ENCODE measurements at places on chromosomes 7 and 10.

DNA sequence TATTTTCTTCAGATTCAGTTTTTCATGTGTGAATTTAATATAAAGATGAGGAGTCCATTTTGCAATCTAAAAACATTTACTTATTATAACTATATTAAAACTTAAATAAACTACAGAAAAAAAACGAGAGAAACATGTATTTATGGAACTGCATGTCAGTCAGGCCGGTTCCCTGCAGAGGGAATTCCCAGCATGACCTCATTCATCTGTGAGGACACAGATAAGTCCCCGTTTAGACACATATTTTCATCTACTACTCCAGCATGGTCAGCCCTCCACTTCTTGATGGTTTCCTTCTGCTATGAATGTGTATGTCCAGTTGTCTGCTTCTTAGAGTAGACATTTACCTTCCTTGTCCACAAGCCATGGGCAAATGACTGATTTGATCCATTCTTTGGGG lies 339.1 kb downstream of the SEMA3D start:
- no peak for DNase-seq

- no peak for DNase-seq
Observed at GRCh38 chr10:85613391-85613790, 753.2 kb downstream of the GRID1 start.

- DNase-seq: no peak
Observed at GRCh38 chr7:64686493-64687184, 20.7 kb downstream of the ZNF107 start.

GRCh38 chr10:61302124-61302523 lies 151.1 kb downstream of the TMEM26 start:
- no peak for DNase-seq

DNA sequence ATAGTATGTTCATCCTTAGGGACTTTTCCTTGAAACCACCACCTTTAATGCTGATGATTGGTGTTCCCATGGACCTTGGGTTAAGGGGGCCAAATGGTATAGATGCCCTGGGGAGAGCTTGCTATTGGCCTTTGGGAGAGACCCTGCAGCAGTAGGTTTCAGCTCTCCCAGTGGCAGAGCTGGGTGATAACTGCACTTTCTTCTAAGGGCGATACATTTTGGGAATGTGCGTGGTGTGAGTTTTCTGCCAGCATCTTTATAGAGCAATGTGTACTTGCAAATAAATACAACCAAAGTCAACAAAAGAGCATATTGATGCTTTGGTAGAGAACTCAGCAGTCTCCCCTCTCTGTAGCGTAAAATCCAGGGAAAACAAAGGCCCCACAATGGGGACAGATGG lies 404.1 kb downstream of the PAXIP1 start:
- DNase-seq: no peak

GRCh38 chr7:81231301-81231838 lies 312.5 kb upstream of the SEMA3C start:
- DNase-seq: no peak

GRCh38 chr7:27110186-27111031 lies 7.9 kb upstream of the HOXA2 start:
- DNase-seq: peak; percentile 91

GRCh38 chr7:91352091-91352490 lies 87.9 kb downstream of the FZD1 start:
- no peak for DNase-seq

GRCh38 chr7:144468990-144469732 lies 65.7 kb upstream of the NOBOX start:
- no peak for DNase-seq

- DNase-seq: no peak
Observed at GRCh38 chr7:64951250-64951848, 39.5 kb downstream of the ZNF117 start.

- DNase-seq: no peak
Observed at GRCh38 chr10:33321516-33321915, 13.0 kb downstream of the NRP1 start.

DNA sequence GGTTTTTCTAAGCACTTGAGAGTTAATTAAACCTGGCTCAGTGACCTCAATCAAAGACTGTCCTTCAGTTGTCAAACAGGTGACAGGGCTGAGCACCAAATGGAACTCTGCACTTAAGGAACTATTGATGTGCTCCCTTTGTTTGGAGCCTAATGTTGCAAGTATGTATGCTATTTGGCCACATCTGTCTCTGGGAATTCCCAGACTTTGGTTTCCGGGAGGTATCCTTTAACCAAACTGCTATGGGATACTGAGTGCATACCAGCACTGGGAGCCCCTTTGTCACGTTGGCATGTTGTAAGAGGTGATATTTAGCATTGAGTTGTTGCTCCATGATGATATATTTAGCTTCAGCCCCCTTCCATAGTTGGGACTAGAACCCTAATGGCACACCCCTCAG lies 25.2 kb downstream of the ASZ1 start:
- DNase-seq: no peak

GRCh38 chr7:15752377-15752776 lies 65.9 kb upstream of the MEOX2 start:
- DNase-seq: no peak

- no peak for DNase-seq
Observed at GRCh38 chr10:88467835-88468485, 115.2 kb downstream of the RNLS start.

GRCh38 chr7:25098096-25099046 lies 26.7 kb downstream of the CYCS start:
- peak; percentile 21 for DNase-seq

DNA sequence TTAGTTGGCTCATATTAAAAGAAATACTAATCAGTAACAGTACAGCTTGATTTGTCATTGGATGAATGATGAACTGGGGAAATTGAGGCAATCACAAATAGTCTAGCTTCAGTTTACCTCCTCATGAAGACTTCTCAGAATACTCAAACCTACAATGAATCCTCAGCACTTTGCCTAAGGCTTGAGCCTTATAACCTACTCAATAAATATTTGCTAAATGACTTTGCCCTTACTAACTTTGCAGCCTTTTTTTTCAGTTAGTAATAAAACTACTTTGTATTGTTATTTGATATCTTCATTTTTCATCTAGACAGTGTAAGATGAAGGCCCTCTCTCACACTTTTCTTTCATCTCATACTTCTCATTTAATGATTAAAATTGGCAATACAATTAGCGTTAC lies 1162.5 kb upstream of the C7orf33 start:
- no peak for DNase-seq

- peak; percentile 57 for DNase-seq
Observed at GRCh38 chr7:74579800-74580685, 77.5 kb upstream of the GTF2I start.

DNA sequence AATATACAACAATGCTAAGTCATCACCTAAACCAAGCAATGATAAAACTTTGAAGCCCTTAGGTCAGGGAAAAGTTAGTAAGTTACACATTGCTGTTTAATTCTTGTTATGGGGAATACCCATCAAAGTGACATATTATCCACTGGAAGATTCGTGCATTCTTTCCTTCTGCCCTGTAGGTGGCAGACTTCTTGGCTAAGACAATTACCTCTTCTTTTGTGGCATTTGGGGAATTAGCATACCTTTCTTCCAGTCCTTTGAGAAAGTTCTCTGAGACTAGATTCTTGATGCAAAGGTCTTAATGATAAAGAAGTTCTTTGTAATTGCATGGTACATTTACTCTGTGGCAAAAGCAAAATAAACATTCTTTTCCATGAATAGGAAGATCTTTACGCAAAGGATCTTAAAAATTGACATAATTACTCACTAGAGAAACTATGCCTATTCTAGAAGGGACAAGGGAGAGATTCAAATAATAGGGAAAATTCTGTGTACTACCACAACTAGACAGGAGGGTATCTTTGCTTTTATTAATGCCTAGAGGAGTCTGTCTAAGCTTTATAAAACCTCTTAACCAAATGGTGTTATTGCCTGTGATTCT lies 395.9 kb downstream of the GRM8 start:
- DNase-seq: no peak

GRCh38 chr10:8315619-8316021 lies 261.1 kb downstream of the GATA3 start:
- DNase-seq: no peak

- DNase-seq: no peak
Observed at GRCh38 chr7:46229409-46229808, 308.3 kb upstream of the IGFBP3 start.

- no peak for DNase-seq
Observed at GRCh38 chr7:84614821-84615501, 420.4 kb upstream of the SEMA3A start.

GRCh38 chr7:16187131-16187530 lies 234.2 kb downstream of the CRPPA start:
- no peak for DNase-seq

GRCh38 chr10:114021717-114022680 lies 21.7 kb upstream of the ADRB1 start:
- DNase-seq: no peak

DNA sequence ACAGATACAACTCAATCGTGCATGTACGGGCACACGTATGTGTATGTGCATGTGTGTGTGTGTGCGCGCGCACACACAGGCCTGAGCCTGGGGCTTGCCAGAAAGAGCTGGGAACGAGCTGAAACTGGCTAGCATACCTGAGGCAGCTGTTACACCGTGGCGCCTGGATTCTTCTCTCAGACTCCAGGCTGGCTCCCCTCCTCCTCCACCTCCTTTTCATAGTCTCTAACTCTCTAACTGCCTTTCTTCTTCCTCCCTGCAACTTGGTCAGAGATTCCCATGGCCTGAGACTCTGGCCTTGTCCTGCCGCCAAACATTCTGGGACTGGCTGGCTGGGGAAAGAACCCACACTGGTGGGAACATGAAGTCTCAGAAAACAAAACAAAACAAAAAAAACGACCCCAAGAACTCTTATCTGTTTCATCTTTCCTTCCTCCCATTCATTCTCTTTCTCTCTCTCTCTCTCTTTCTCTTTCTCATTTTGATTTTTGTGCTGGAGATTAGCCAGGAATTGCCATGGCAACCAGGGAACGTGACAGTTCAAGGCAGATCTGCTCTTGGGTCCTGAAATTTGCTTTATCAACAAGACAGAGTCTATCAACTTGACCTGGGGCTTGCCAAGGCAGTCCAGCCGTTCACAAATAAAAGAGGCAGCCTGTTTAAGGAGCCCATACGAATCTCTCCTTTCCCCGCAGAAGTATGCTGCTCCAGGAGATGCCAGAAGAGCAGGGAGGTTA lies 76.8 kb upstream of the SEM1 start:
- peak; percentile 3 for DNase-seq

- DNase-seq: no peak
Observed at GRCh38 chr7:50155755-50156154, 62.7 kb upstream of the ZPBP start.

GRCh38 chr10:14220026-14220425 lies 110.7 kb downstream of the FRMD4A start:
- DNase-seq: no peak

GRCh38 chr7:50369143-50370026 lies 64.9 kb downstream of the IKZF1 start:
- DNase-seq: no peak

DNA sequence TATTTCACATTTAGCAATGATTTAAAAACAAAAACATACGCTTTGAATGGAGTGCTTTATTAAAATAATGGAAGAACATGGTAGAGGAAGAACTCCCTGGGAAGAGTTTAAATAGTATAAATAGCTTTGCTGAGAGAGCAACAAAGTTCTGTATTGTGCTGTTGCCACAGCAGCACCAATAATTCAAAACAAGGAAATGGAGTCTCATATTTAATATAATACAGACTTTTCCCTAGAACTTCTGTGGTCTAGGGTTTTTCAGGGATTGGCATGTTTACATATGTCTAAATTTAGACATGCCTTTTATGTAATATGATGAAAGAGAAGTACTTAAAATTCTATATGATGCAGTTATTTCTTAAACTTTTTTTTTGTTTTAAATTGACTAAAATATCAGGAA lies 217.2 kb upstream of the HDAC9 start:
- no peak for DNase-seq

DNA sequence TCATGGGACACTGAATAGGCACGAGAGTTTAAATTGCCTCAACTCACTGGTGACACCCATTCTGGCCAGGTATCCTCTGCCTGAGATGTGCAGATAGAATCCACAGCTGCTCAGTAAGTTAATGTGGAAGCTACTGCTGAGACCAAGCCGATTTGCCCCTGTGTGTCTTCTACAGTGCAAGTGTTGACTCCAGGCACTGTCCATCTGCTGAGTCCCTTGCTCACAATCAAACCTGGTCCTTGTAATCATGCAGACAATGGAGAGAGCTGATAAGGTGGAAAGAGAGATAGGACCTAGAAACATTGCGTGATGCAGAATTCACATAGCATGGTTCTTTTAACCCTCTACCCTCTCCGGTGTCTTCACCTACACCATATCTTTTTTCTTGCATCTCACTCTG lies 101.4 kb downstream of the ITGB8 start:
- no peak for DNase-seq

DNA sequence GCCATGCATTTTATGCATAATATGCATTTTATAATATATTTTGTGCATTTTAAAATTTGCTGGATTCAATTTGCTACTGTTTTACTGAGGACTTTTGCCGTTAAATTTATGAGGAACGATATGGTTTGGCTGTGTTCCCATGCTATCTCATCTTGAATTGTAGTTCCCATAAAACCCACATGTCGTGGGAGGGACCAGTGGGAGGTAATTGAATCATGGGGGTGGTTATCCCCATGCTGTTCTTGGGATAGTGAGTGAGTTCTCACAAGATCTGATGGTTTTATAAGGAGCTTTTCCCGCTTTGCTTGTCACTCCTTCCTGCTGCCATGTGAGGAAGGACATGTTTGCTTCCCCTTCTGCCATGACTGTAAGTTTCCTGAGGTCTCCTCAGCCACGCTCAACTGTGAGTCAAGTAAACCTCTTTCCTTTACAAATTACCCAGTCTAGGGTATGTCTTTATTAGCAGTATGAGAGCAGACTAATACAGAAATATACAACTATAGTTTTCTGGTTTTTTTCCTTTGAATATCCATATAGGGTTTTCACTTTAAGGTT lies 201.4 kb upstream of the SH2B2 start:
- DNase-seq: no peak

DNA sequence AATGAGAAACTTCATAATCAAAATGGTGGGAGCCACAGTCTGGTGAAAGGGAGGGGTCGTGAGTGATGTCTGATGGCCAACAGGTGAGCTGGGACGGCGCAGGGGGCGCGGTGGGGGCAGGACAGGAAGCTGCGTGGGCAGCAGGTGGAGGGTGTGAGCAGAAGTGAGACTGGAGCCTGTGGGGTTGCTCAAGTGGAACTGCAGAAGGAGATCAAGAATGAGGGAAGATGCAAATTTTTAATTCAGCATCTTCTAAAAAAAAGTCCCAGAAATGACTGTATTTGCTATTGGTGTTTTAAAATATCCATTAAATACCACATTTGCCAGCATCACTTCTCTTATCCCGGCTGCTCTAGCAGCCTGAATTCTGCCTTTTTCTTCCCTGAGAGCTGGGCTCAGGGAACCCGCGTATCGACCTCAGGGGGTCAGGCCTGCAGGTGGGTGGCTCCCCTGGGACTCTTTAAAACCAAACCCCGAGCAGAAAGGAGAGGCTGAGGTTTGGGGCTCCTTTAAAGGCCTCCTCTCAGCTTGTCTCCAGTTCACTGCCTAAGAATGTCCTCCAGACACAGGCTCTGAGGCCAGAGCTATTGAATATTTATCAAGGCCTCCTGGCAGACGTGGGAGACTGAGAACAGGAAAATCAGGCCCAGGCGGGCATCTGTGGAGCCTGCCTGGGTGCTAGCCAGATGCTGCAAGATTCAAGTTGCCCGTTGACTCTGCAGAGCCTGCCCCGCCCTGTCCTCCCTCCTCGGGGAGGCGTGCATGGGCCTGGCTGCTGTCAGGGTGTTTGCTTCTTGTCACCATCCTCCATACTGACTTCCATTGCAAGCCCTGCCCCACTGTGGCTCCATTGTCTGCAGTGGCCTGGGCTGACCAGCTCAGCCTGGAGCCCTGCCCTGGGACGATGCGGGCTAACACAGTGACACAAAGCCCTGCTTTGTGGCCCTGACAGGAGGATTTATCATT lies 53.9 kb downstream of the SYPL1 start:
- no peak for DNase-seq

- no peak for DNase-seq
Observed at GRCh38 chr7:143013893-143014292, 13.0 kb downstream of the OR9A2 start.
